ENCODE measurements at places on chromosomes 6 and 20.

DNA sequence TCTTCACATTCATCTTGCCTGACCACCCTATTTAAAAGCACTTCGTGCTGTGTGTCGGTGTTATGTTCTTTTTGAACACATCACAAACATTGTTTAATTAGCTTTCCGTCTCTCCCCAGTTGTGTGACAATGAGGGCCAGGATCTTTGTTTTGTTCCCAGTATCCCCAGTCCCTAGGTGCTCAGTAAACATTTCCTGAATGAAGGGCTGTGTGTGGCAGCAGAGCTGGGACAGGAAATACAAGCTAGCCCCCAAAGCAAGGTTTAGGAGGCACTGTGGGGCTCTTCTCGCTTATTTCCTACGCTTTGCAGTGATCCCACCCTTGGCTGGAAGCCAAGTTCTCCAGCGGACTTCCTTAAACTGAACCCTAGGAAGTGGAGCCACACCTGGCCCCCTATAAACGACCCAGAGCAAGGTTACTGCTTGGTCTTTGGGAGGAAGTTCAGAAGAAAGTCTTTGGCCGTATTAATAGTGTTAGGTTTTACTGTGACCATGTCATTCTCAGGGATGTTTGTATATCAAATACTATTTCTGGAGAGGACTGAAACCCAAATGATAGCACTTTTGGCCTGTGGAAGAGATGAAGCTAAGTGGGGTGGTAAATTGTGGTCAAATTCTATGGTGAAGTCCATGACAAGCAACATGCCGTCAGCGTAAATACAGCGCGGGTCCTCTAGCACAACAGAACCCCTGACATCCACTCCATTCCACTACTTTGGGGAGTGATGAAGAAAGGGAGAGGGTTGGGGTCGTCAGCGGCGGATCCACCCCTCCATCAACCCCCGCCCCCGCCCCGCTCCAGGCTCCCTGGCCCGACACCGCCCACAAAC, 570 bp upstream of the FANCE start:
- DNase-seq = peak; percentile 60

- DNase-seq = peak; percentile 47
Measured at GRCh38 chr20:45368221-45368980, 5.4 kb downstream of the SYS1 start.

- DNase-seq = no peak
Measured at GRCh38 chr6:25583099-25583498, 68.9 kb upstream of the SCGN start.

DNA sequence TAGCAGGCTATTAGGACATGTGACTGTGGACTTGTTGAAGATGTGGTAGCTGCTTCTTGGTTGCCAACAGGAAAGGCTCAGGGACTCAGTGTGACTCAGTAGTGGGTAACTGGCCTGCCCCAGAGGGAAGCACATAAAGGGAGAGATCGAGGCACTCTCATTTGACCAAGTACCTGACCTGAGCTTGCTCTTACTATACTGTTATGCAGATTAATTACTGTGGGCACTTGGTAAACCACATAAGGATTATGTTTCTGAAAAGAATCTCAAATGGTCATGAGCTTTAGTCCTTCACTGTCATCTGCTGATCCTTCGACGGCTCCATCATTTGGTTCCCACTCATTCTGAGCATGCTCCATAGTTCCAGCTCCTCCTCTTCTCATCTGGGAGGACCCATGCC, 48.2 kb upstream of the RPL7L1 start:
- no peak for DNase-seq

DNA sequence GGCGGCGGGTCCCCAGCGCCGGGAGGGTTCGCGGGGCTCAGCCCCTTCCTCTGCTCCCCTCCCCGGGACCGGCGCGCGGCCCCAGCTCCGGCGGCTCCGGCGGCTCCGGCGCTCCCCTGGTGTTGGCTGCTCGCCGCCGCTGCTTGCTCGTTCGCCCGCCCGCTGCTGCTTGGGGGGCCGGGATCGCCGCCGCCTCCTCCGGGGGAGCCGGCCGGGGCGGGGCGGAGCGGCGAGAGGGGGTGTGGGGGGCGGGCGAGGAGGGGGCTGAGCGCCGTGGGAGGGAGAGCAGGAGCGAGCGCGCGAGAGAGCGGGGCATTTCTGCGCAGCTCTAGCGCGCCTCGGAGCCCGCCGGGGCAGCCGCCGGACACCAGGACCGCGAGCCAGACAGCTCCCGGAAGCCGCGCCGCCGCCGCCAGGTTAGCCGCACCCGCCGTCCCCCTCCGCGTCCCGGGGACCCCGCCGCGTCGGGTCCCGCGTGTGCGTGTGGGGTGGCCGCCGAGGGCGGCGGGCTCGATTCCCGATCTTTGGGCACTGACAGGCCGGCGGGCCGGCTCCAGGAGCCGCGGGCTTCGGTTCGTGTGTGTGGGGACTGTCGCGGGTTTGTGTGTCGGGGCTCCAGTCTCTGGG, 62.0 kb upstream of the EPB41L1 start:
- DNase-seq = peak; percentile 48

- no peak for DNase-seq
Measured at GRCh38 chr6:167337675-167338449, 13.0 kb downstream of the TTLL2 start.

GRCh38 chr6:27669624-27670301, 196.9 kb upstream of the ZNF184 start:
- DNase-seq = peak; percentile 0

- DNase-seq = no peak
Measured at GRCh38 chr6:12478921-12479320, 188.8 kb downstream of the EDN1 start.
